ENCODE measurements at places on chromosomes 6 and 20.
A peak's percentile ranks its signal among the peaks of the same experiment; 100 is the strongest.

DNA sequence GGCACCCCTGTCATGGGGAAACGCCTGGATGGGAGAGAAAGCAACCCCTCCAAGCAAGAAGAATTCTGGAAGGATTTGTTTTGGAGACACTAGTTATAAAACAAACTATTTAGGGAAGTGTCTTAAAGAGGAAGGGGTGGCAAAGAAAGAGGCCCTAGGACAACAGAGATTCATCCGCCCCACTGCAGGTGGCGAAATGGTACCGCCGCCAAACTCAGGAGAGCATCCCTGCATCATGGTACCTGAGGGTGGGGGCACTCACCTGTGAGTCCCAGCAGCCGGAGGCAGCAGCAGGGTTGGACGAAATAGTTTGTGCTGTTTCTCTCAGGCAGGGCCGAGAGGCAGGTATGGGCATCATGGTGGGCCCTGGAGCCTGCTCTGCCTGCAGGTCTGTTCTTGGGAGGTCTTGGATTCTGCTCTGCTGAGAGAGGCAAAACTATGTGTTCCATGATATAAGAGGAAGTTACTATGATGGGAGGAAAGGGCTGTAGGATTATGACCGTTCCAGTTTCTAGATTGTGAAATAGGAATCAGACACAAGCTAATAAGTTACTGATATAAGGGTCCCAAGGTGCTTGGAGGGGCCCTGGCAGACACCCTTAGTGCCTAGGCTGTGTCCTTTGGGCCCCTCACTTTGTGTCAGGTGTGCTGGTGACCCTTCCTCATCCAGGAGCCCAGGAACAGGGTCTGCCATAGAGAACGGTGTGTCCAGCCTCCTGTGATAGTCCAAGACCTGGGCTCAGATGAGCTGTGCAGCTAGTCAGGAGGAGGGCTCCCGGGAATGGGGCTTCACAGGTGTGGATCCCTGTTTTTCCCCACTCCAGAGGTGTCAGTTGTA lies 20.4 kb downstream of the SIRPD start:
- DNase-seq: no peak

GRCh38 chr20:53652090-53652858 lies 58.6 kb upstream of the ZNF217 start:
- peak; percentile 39 for DNase-seq

- DNase-seq: no peak
Measured at GRCh38 chr6:142361779-142362750, 60.3 kb downstream of the ADGRG6 start.

- DNase-seq: peak; percentile 50
Measured at GRCh38 chr20:62358171-62359042, 8.7 kb downstream of the LAMA5 start.

All from K562 (cell line).